Upper lobe of left lung (tissue), 6 donors: ENCODE measurements at places on chromosomes 7 and 10. TPM values are rescaled to one million over a fixed set of nuclear protein-coding genes. Genes with fewer than 3 reads are reported as not detected.
A peak's percentile ranks its signal among the peaks of the same experiment; 100 is the strongest.

DNA sequence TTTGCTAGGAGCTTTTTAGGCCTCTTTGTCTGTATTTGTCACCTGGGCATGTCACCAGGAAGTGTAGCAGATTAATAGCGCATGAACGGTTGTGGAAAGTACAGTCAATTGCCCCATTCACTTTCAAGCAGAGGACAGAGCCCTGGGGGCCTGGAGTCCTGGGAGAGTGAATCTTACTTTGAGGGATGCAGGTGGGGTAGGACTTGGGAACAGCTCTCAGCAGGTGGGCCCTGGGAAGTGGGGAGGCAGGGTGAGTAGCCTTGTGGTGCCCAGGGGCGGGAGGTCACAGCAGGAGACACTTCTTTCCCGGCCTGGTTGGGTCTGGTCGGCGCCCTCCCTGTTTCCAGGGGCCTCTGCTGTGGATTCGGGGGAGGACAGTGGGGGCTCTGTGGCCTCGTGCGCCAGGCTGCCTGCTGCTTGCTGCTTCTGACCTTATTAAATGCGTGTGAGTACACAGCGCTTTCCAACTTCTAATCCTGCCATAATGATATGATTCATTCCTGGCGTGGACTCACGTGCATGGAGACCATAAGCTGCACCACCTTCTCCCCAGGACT is 51.6 kb upstream of the AQP1 start:
- DNase-seq, result no peak

DNA sequence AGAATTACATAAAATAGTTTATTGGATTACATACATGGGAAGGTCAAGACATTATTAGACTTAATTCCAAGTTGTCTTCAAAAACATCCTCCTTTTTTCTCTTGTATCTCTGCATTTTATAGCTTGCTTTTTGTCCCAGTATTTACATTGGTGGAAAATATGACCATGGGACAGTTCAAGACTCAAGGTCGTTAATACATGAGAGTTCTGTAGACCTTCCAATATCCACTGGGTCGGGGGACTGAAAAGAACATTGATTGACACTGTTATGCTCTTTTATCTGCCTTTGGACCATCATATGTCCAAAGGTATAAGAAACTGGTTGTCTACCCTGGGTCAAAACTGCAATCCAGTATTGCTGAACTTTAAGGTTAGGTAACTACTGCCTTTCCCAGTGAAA is 36.7 kb downstream of the AKR1C4 start:
- DNase-seq, result no peak

DNA sequence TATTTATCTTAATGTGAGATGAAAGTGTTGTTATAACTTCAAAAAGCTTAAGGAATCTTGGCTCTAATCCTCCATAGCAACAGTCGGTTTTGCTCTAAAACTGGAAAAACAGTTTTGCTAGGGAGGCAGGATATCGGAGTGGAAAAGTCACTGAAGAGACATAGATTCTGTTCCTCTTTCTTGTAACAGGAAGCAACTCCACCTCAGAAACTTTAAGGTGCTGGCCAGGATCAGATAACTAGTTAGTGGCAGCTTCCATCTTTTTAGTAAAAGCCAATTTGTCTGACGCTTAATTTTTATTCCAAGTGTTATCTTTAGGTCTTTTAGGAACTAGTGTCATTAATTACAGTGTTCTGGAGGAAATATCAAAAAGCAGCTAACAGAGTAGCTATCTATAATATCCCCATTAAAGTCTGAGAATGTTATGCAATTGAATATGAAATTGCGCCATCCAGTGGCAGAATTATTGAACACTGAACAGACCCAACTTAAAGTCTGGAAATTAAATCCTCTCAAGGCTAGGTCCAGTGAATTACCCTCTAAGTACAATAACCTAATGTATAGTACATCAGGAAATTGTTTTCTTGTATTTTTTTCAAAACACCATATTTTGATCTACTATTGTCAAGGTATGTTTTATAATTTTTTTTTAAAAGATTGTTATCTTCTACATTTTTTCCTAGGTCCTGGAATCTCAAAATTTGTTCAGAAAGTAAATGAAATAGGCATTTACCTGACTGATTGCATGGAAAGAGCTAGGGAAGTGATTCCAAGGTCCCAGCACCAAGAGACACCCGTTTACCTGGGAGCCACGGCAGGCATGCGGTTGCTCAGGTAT is 65.9 kb upstream of the CC2D2B start:
- DNase-seq, result peak; percentile 26

- no peak for DNase-seq
These were observed 69.5 kb upstream of the RSBN1L start for GRCh38 chr7:77626586-77627308.

- DNase-seq, result no peak
These were observed 152.4 kb upstream of the NRBF2 start for GRCh38 chr10:62980687-62981086.

DNA sequence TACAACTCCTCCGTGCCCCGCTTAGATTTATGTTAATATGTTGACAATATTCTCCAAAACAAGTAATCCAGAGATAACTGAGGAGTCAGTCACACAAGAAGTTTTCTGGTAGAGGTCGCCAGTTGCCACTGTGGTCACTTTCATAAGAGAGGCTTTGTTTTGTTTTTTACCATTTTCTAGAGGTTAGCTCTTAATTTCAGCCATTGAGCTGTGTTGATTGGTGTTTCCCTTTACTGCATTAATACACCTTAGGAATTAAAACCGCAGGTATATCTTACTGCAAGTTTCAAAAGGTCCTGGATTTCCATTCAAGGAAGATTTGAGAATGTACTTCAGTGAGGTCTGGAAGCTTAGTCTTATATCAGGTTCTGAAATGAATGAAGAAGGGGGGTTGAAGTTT is 3.5 kb downstream of the BMI1 start:
- no peak for DNase-seq

GRCh38 chr10:92845921-92846320 is 2.4 kb upstream of the EXOC6 start:
- no peak for DNase-seq

- DNase-seq, result no peak
These were observed 156.4 kb upstream of the PCBD1 start for GRCh38 chr10:71044720-71045119.

DNA sequence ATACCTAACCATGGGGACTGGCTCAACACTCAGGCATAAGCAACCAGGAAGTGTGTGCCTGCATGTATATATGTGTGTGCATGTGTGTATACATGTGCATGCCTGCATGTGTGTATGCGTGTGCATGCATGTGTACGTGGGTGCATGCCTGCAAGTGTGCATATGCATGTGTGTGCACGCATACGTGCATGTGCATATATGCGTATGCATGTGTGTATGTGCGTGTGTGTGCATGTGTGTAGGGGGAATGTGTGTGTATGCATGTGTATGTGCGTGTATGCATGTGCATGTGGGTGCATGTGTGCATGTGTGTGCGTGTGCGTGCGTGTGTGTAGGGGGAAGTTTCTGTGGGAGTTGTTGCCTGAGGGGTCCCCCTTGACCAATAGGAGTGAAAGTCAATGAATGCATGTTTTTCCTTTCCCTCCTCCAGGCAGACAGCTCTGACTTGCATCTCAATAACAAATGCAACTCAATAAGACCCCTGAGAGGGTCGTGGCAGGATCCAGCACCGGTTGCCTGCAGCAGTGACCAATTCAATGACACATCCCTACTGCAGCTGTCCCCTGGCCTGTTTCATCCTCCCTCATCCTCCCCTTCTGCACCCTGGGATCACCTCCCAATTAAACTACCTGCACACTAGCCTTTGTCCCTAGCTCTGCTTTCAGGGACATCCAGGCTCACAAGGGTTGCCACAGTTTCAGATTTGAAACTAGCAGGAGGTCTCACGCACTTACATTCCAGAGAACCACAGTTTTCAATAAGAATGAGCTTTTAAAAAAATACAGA is 27.0 kb upstream of the FZD8 start:
- no peak for DNase-seq

DNA sequence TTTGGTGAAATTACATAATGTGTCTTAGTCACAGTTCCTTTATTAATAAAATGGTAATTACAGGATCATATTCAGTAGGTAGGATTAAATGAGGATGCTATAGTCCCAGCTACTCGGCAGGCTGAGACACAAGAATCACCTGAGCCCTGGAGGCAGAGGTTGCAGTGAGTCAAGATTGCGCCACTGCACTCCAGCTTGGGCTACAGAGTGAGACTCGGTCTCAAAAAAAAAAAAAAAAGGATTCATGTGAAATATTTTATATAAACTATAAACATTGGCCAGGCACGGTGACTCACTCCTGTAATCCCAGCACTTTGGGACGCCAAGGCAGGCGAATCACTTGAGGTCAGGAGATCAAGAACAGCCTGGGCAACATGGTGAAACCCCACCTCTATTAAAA is 197.9 kb downstream of the IMMP2L start:
- no peak for DNase-seq

DNA sequence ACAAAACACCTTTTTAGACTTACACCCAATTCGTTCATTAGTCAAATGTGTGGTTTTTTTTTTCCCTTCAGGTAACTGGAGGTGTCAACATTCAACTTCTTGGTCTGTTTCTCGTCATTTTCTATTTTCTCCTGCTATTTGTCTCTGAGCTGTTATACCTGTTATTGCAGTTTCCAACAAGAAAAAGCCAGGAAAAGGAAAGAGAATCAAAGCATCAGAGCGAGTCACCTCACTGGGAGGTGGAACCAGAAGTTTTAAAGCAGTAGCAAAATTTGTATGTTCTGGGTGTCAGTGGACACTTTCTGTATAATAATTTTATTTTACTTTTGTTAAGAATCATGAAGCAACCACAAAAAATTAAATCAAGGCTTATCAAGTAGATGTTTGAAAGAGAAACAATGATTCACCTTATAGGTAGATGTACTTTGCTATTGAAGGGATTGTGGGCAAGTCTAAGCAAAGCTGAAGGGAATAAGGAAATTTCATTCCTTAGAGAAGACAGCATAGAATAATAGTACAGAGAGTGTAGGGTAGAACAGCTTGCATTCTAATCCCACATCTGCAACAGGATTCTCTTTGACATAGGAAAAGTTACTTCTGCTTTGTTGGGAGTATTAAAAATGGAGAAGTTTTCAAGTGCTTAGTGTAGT is 675.8 kb downstream of the PCDH15 start:
- no peak for DNase-seq

DNA sequence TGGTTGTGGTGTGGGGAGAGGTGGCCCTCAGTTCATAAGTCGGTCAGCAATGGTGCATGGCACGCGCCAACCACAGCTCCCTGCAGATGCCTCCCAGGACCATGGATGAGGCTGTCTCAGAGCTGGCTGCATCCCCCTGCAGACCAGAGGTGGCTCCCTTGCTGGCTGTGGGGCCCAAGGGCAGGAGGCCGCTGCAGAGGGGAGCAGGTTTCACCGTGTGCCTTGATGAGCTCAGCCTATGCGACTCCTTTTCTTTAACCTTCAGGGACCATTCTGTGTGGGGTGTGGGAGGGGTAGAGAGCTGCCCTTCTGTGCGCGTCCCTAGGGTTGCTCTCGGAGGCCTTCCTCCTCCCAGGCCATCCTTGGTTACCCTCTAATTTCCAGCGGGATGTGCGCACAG is 152.4 kb downstream of the ACTR3B start:
- DNase-seq, result no peak

DNA sequence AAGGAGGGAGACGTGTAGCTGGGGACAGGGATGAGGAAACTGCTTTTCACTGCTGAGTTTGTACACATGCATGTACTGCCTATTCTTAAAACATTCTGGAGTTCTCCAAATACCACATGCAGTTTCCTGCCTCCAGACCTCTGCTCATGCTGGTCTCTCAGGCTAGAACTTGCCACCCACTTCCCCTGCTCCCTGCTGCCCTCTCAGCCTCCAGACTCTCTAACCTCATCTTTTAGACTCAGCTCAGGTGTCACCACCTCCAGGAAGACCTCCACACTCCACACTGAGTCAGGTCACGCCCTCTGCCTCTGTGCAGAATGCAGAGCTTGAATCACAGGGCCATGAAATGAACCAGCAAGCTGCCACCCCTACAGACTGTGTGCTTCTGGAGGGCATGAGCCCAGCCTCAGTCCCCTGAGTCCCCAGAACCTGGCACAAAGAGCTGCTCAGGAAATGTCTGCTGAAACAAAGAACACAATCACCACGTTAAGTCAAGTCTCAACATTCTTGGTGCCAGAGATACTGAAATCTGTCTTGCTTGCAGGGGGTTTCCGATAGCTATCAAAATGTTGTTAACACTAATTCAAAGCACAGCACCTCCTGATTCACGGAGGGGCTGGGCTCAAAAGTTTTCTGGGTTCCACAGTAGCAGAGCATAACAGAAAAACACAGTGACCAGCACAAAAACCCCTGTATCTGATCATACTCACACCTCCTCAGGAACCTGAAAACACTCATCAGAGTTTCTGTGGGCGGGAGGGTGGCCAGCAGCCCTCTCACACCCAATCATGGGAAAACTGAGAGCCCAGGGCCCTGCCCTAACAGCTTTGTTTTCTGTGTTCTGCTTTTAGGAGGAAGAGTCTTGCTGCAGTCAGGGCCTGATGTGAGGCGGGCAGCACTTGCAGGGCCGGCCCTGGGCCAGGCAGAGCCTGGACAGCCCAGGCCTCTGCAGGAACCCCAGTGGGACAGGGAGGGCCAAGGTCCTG is 21.1 kb downstream of the FAM53B start:
- peak; percentile 73 for DNase-seq

- no peak for DNase-seq
These were observed 2.1 kb upstream of the DMBT1 start for GRCh38 chr10:122558452-122558851.

DNA sequence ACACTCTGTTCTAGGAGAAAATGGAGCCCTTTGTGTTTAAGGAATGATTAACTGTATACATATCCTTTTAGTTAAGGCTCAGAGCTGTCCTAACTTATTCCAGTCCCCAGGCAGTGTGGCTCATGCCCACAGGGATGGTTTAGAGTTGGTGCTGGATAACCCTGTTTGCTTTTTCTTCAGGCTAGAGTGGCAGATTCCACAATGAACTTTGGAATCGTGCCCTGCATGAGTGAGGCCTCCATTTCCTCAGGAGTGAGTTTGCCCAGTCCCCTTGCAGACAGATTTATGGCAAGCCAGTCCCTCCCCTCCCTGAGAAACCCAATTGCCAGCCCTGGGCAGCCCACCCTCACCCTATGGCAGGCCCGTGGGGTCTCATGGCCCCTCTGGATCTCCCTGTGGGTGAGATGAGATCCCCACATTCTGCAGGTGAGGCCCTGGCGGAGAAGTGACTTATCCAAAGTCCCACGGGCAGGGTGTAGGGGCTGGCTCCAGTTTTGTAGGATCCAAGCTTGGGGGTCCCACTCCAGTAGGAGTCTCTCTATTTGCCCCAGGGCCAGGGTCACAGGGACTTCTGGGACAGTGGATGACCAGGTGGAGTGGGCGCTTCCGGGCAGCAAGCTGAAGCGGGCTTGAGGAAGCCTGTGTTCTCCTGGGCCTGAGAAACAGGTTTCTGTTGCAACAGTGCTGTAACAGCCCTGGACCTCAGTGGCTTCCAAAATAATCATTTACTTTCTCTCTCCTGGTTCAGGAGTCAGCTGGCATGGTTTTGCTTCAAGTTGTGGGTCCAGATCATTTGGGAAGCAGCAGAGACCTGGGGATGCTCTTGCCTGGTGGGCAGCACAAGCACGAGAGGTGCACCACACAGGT is 9.0 kb upstream of the COMTD1 start:
- DNase-seq, result peak; percentile 45

The PDE1C gene
- 12.7 TPM for total RNA-seq

The OR2A12 gene
- not detected for total RNA-seq

The ZWINT gene
- total RNA-seq, result 6.8 TPM

The SPDYE5 gene
- total RNA-seq, result not detected

The GSAP gene
- 101 TPM for total RNA-seq

The GRID2IP gene
- total RNA-seq, result 0.49 TPM

The NPS gene
- not detected for total RNA-seq

The SLC35B4 gene
- 1.8 TPM for total RNA-seq

The POMZP3 gene
- total RNA-seq, result 28.3 TPM
